Activated CD8-positive, alpha-beta memory T cell treated with anti-CD3 and anti-CD28 coated beads for 4 hours (primary cell): ENCODE measurements at places on chromosomes 5 and 9.

- no peak for DNase-seq
These were observed 596.6 kb upstream of the ZNF608 start for GRCh38 chr5:125343015-125343414.

DNA sequence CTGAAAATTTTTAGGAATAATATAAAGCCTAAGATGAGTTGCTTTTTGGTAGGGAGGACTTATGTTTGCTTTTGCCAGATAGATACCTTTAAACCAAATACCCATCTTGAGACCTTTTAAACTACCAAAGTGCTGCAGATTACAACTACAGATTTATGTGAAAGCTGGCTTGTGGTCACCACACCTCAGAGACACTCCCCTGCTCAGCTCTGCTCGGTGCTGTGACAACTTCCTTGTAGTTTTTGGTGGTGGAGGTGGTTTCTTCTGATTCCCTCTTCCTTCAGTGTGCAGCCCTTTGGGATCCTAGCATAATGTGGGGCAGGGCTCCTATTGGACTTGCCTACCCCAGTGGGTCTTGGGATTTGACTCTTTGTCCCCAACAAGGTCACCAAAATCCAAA is 29.2 kb downstream of the GARNL3 start:
- DNase-seq, result no peak

- no peak for DNase-seq
These were observed 31.4 kb upstream of the MTAP start for GRCh38 chr9:21770871-21771560.

- no peak for DNase-seq
These were observed 124.9 kb downstream of the SAXO1 start for GRCh38 chr9:18907927-18908625.

DNA sequence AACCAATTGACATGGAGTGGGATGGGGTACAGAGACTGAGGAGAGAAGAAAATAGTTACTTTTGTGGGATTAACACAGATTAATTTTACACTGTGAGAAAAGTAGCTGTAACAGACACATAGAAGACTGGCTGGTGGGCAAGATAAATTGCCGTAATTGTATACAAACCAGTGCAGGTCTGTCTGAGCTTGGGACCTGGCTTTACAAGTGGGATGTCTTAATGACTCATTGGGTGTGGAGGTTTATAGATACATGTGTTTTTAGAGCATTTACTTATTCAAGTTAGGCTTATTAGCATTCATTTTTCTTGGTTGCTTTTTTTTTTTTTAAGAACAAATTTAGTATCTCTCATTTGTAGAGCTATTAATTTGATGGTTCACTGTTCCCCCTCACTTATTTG is 37.5 kb downstream of the SLC44A1 start:
- no peak for DNase-seq

- DNase-seq, result no peak
These were observed 7.7 kb downstream of the P4HA2 start for GRCh38 chr5:132219981-132220380.

GRCh38 chr5:67543720-67544270 is 347.2 kb upstream of the CD180 start:
- DNase-seq, result no peak

DNA sequence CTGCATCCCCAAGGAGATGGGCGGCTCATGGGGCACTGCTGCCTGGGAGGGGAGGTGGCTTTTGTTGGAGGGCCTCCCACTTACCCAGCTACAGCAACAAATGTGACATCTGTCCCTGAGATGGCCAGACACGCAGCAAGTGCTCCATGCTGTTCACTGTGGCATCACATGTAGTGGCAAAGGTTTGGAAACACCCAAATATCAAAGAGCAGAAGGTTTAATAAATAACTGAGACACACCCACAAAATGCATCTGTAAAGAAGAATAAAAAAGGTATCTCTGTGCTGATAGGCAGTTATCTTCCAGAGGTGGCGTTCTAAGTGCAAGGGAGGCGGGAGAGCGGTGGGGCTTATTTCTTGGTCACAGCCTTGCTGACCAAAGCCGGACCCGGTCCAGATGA is 23.3 kb upstream of the CLPTM1L start:
- DNase-seq, result no peak

DNA sequence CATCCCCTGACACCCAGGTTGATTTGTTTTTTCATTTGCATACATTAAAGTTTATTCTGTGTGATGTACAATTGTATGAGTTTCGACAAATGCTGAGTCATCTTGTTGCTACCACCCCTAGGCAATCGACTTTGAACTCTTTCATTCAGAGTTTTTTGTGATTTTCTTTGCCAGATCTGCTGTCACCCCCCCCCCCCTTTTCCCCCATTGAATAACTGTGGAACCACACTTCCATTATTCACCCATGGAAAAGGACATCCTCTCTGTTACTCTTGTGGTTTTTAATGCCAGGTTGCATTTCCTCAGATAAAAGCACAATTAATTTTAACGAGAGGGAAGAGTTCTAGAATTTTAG is 13.7 kb upstream of the FAM120AOS start:
- no peak for DNase-seq

DNA sequence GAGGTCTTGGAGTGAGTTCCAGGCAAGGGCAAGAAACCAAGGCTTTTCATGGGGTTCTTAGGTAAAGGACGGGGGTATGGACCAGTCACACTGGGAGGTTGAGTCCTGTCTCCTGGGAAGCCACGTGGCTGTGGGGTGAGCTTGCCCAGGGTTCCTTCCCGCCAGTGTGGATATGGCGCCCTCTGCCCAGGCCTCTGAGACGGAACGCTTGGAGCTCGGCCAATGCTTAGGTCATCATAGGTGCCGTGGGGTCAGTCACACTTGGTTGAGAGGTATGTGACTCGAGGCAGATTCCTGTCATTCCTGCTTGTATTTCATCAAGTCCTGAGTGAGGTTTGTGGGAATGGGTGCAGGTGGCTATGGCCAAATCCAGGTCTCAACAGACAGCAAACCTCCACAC is 46.2 kb downstream of the TENT4A start:
- DNase-seq, result no peak

GRCh38 chr9:6160579-6160978 is 55.0 kb upstream of the IL33 start:
- no peak for DNase-seq
